ENCODE measurements at places on chromosomes 7 and 10.

DNA sequence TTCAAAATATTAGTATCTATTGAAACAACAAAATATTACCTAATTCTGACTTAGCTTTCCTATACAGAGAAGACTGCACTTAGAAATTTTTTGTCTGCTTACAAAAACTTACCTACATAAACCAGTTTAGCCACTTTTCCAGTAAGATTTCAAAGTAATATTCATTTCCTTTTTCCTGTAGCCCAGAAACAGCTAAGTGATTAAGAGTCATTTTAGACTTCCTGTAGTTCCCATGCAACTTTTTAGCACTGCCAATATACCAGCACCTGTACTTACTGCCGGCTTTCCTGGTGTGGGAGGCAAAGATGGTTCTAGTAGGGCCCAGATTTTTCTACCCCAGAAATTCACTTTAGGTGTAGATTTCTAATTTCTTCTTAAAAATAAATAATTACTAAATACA is 21.8 kb downstream of the NT5C2 start:
- no peak for DNase-seq

- peak; percentile 44 for DNase-seq
Measured at GRCh38 chr10:72564596-72564995, 61.3 kb downstream of the MICU1 start.

GRCh38 chr10:1179346-1180070 is 123.3 kb downstream of the WDR37 start:
- DNase-seq: no peak

- DNase-seq: no peak
Measured at GRCh38 chr10:132634241-132634946, 96.8 kb downstream of the INPP5A start.

GRCh38 chr10:126670895-126671261 is 385 bp upstream of the C10orf90 start:
- no peak for DNase-seq

DNA sequence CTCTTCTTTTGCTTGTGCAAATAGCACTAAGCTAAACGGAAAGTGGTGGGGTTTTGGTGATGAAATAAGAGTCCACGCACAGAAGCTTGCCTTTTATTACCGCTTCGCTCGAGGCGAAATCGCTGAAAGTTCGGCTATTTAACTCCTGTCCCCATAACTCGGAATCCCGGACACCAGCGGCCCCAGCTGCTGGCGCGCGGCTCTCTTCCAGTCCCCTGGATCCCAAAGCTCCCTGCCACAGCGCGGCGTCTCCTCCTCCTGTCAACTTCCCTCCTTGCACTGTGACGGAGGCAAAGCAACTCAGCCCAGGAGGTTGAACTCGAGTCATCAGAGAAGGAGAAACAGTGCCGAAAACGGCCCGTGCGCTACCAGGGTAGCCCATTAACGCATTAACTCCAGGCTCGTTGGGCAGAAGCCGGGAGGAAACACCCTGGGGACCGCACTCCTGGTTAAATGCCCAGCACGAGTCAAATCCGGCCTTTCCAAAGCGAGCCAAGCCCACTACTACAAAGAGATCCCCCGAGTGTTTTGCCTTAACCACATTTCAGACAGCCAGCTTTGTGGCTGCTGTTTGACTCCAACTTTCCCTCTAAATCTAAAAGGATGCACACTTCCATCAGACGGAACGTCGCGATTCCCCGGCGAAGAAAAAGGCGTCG is 1.3 kb downstream of the SEMA3D start:
- peak; percentile 35 for DNase-seq

GRCh38 chr10:122663516-122664130 is 36.0 kb downstream of the C10orf120 start:
- DNase-seq: no peak

DNA sequence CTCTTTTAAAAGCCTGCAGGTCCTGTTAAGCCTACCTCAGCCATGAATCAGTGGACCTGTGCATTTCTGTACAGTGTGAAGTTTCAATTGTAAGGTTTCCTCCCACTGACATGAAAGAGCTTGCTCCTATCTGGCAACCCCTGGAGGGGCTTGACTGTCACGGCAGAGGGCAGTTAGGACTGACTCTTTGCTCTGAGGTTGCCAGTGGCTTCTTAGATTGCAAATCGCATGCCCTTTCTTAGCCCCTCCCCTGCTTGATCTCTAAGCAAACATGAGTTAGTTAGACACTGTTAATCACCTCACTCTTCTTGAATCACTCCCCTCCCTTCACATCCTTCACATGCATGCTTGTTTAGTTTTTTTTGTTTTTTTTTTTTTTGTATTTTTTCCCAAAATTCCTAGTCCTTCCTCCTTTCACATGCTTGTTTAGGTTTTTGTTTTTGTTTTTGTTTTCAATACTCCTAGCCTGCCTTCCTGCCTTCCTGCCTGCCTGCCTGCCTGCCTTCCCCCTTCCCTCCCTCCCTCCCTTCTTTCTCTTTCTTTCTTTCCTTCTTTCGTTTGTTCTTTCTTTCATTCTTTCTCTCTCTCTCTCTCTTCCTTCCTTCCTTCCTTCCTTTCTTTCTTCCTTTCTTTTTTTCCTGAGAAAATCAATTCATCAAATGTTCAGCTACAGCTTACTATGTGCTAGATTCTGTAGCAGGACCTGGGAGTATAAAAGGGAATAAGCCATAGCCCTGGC is 6.0 kb upstream of the HIPK2 start:
- no peak for DNase-seq

Data from MG63 (cell line).